ENCODE measurements at places on chromosomes 4 and X. TPM values are rescaled to one million over a fixed set of nuclear protein-coding genes. Genes with fewer than 3 reads are reported as not detected.

- no peak overlapping the region for H3K4me3 ChIP-seq
- H3K27ac ChIP-seq = no peak overlapping the region
- no peak for DNase-seq
Measured at GRCh38 chr4:145217349-145217748, 37.0 kb upstream of the OTUD4 start.

- H3K4me3 ChIP-seq = no peak overlapping the region
- no peak for DNase-seq
- H3K36me3 ChIP-seq = no peaks in the 10 kb centered on the region
- no peaks in the 10 kb centered on the region for H3K27me3 ChIP-seq
Measured at GRCh38 chrX:112512509-112512908, 167.2 kb downstream of the LHFPL1 start.

The CXCR3 gene
- total RNA-seq = 0.30 TPM

DNA sequence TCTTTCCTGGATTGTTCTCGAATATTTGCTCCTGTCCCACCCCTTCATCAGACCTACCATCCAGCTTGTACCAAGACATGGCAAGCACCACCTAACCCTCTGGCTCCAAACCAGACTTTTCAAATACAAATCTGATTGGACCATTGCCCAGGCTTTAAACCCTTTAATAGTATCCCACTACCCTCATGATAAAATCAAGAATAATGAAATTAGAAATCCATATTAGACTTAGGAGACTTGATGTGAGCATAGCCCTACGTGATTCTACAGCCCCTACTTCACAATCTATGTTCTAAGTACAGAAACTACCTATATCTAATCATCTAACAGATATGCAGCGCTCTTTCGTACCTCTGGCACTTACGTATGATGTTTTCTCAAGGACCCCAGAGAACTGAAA lies 375.2 kb upstream of the CPEB2 start:
- no peaks in the 10 kb centered on the region for H3K4me1 ChIP-seq
- DNase-seq = no peak
- H3K27ac ChIP-seq = no peak overlapping the region
- no peaks in the 10 kb centered on the region for H3K36me3 ChIP-seq
- no peak overlapping the region for H3K4me3 ChIP-seq

GRCh38 chr4:179563741-179564140 lies 2121.5 kb upstream of the AGA start:
- no peaks in the 10 kb centered on the region for H3K36me3 ChIP-seq
- no peak overlapping the region for H3K4me3 ChIP-seq
- no peak overlapping the region for H3K27ac ChIP-seq
- H3K27me3 ChIP-seq = no peaks in the 10 kb centered on the region
- no peak for DNase-seq

The HS6ST2 gene
- 0.21 TPM for total RNA-seq

- peaks cover 88% of the 10 kb centered on the region for H3K27me3 ChIP-seq
- H3K27ac ChIP-seq = no peak overlapping the region
- H3K36me3 ChIP-seq = no peaks in the 10 kb centered on the region
- DNase-seq = no peak
- H3K4me1 ChIP-seq = peaks cover 44% of the 10 kb centered on the region
- peak overlapping the region; percentile 48 for H3K4me3 ChIP-seq
Measured at GRCh38 chrX:140503714-140504351, 1.0 kb downstream of the SOX3 start.

DNA sequence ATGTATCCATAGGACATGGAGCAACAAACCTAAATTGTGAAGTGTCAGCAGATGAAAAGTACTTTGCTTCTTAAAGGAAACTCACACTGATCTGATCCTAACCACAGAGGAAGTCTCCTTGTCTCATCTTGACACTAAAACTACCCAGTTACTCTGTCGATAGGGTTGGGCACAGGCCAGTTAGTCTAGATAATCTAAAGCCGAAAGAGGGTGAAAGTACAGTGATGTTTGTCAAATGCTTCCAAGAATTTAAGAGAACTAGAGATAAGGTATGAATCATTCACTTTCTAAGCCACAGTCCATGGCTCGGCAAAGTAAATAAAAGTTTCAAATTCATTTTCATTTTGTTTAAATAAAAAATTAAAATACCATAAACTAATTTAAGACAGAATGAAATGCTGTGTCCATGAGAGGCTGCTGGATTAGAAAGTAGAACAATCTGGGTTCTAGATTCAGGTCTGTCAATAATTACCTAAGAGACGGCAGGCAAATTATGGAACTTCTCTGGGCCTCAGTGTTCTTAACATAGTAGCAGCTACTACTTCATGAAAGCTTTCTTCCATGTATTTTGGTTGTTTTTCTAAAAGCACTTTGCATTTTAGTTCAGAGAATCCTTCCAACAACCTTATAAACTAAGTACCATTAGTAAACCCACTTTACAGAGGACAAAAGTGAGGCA lies 176.7 kb downstream of the LDB2 start:
- no peak overlapping the region for H3K27ac ChIP-seq
- no peaks in the 10 kb centered on the region for H3K36me3 ChIP-seq
- no peaks in the 10 kb centered on the region for H3K4me1 ChIP-seq
- H3K27me3 ChIP-seq = no peaks in the 10 kb centered on the region
- DNase-seq = no peak

The TMSB15C gene
- total RNA-seq = 1.3 TPM

DNA sequence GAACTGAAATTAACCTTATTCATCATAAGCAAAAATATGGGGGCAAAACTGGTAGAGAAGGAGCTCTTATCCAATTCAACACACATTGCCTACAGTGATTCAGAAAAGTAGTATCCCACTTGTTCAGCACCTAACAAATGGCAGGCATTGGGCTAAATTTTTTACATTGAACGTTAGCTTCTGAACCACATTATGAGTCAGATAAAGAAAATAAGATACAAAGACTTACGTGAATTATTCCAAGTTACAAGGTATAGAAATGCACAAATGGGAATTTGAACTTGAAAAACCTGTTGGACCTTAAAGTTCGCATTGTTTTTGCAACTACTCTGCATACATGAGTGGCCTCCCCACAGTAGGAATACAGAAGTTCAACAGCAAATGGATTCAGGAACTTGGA lies 210.6 kb downstream of the LDB2 start:
- no peaks in the 10 kb centered on the region for H3K27me3 ChIP-seq
- H3K36me3 ChIP-seq = no peaks in the 10 kb centered on the region
- peaks cover 13% of the 10 kb centered on the region for H3K4me1 ChIP-seq
- H3K27ac ChIP-seq = no peak overlapping the region

DNA sequence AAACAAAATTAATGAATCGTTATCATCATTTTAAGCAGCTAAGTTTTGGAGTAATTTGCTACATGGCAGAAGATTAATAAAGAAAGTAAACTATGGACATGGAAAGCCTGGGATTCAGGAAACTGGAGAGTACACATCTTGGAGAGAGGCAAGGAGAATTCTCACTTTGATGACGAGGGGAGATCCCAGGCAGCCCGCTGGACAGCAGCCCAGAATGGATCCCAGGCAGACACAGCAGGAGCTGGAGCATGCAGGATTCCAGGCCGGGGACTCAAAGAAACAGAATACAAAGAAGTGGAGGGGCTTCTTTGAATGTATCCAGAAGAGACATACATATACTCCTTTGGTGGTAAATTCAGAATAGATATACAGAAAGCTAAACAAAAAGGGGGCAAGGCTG lies 118.0 kb upstream of the ATP6AP2 start:
- H3K4me1 ChIP-seq = no peaks in the 10 kb centered on the region
- no peak for DNase-seq
- no peak overlapping the region for H3K4me3 ChIP-seq
- H3K27ac ChIP-seq = no peak overlapping the region
- no peaks in the 10 kb centered on the region for H3K36me3 ChIP-seq
- H3K27me3 ChIP-seq = no peaks in the 10 kb centered on the region

- no peaks in the 10 kb centered on the region for H3K27me3 ChIP-seq
- H3K4me3 ChIP-seq = no peak overlapping the region
- DNase-seq = no peak
- no peaks in the 10 kb centered on the region for H3K36me3 ChIP-seq
- H3K27ac ChIP-seq = no peak overlapping the region
- no peaks in the 10 kb centered on the region for H3K4me1 ChIP-seq
Measured at GRCh38 chr4:150976478-150977118, 38.5 kb downstream of the LRBA start.

The WDFY3 gene
- 116 TPM for total RNA-seq

DNA sequence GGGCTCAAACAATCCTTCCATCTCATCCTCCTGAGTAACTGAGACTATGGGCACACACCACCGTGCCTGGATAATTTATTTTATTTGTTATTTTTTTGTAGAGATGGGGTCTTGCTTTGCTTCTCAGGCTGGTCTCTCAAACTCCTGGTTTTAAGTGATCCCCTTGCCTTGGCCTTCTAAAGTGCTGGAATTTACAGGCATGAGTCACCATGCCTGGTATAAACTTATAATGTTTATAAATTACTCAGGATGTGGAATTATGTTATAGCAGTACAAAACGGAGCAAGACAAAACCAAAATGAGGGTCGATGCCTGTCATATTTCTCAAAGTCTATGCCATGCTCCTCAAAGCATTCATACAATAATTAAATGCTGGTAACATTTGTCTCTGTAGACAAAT lies 29.8 kb upstream of the TEX13C start:
- no peak overlapping the region for H3K27ac ChIP-seq
- no peak for DNase-seq
- no peaks in the 10 kb centered on the region for H3K4me1 ChIP-seq

GRCh38 chr4:139633661-139634060 lies 32.0 kb upstream of the MGST2 start:
- no peaks in the 10 kb centered on the region for H3K36me3 ChIP-seq
- no peaks in the 10 kb centered on the region for H3K4me1 ChIP-seq
- DNase-seq = no peak
- H3K27ac ChIP-seq = no peak overlapping the region
- H3K27me3 ChIP-seq = no peaks in the 10 kb centered on the region

- no peak for DNase-seq
- H3K27ac ChIP-seq = no peak overlapping the region
- H3K27me3 ChIP-seq = no peaks in the 10 kb centered on the region
- H3K36me3 ChIP-seq = no peaks in the 10 kb centered on the region
- H3K4me1 ChIP-seq = no peaks in the 10 kb centered on the region
Measured at GRCh38 chrX:45274576-45274975, 73.9 kb upstream of the DIPK2B start.

- peak overlapping the region; percentile 97 for H3K27ac ChIP-seq
- peak overlapping the region; percentile 62 for H3K4me3 ChIP-seq
- H3K27me3 ChIP-seq = no peaks in the 10 kb centered on the region
- H3K4me1 ChIP-seq = peaks cover 36% of the 10 kb centered on the region
- H3K36me3 ChIP-seq = no peaks in the 10 kb centered on the region
Measured at GRCh38 chr4:169619518-169619957, 840 bp upstream of the CLCN3 start.

DNA sequence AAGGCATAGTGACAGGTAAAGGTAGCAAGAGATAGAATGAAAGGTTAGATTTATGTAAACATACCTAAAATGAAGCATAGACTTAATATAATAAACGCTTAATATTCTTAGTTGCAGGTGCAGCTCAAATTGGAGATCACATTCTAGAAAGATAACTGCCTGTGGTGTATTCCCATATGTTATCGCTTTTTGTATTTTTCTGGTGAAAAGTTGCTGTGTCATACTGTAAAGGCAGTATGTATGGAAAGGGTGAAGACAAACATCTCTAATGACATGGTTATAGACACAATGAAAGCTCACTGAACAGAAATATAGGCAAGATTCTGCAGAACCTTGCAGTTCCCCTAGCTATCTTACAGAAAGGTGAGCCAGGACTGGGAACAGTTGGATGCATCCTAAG lies 240.3 kb downstream of the DCLK2 start:
- H3K27ac ChIP-seq = no peak overlapping the region
- no peaks in the 10 kb centered on the region for H3K4me1 ChIP-seq
- H3K4me3 ChIP-seq = no peak overlapping the region
- H3K36me3 ChIP-seq = peaks cover 5% of the 10 kb centered on the region
- no peaks in the 10 kb centered on the region for H3K27me3 ChIP-seq

The YIPF6 gene
- 30.5 TPM for total RNA-seq

DNA sequence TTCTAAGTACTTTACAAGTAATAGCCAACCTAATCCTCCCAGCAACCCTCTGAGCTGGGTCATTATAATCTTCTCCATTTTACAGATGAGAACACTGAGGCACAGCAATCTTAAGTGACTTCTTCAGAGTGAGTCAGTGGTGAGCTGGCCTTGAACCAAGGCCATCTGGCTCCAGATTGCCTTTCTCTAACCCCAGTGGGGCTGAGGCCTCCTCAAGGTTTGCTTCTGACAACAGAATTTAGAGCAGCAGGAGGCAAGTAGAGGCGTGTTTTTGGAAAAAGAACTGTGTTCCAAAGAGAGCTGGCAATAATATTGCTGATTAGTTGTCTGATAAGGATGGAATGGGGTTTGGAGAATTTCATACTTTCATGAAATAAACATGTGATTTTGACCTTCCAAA lies 41.2 kb downstream of the PIR start:
- no peak overlapping the region for H3K4me3 ChIP-seq
- no peaks in the 10 kb centered on the region for H3K36me3 ChIP-seq
- DNase-seq = no peak
- H3K27ac ChIP-seq = no peak overlapping the region

GRCh38 chr4:189445613-189446012 lies 495.1 kb upstream of the FRG1 start:
- no peak for DNase-seq
- H3K27ac ChIP-seq = no peak overlapping the region
- no peaks in the 10 kb centered on the region for H3K36me3 ChIP-seq
- no peaks in the 10 kb centered on the region for H3K4me1 ChIP-seq

DNA sequence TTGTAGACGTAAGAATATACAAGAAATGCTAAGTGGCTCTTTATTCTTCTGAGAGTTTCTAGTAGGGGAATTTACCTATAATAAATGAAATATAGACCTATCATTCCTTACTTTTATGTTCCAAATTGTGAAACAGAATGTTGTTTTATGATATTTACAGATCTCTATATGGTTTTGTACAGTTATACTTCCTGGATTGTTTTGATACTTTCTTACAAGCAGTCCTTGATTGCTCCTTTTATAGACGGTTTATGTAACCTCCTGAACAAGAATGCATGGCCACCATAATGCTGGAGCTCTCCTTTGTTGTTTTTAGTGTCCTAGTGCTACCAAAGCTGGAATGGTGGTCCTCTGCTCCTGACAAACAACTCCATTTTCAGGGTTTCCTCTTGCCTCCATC lies 91.7 kb upstream of the RPA4 start:
- no peak overlapping the region for H3K4me3 ChIP-seq
- no peaks in the 10 kb centered on the region for H3K36me3 ChIP-seq
- no peak for DNase-seq

DNA sequence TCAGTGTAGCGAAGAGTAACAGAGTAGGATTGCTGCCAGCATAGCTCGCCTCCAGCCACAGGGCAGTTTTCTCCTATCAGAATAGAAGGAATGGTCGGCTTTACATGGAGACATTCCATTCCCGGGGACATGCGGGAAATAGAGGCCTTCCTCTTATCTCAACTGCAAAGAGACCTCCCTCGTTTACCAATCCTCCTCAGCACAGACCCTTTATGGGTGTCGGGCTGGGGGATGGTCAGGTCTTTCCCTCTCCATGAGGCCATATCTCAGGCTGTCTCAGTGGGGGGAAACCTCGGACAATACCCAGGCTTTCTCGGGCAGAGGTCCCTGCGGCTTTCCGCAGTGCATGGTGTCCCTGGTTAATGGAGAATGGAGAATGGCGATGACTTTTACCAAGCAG lies 285.0 kb downstream of the ASMT start:
- H3K4me1 ChIP-seq = no peaks in the 10 kb centered on the region
- no peak overlapping the region for H3K4me3 ChIP-seq
- H3K27ac ChIP-seq = no peak overlapping the region

- no peaks in the 10 kb centered on the region for H3K27me3 ChIP-seq
- no peak overlapping the region for H3K27ac ChIP-seq
- DNase-seq = no peak
- H3K36me3 ChIP-seq = no peaks in the 10 kb centered on the region
Measured at GRCh38 chrX:138664016-138664415, 47.5 kb downstream of the FGF13 start.
